Effector memory CD8-positive, alpha-beta T cell (primary cell): ENCODE measurements at places on chromosomes 16 and 17.

GRCh38 chr17:19383681-19384470 lies 3.1 kb downstream of the MFAP4 start:
- H3K27me3 ChIP-seq, result no peaks in the 10 kb centered on the region
- H3K36me3 ChIP-seq, result peaks cover 13% of the 10 kb centered on the region
- peak overlapping the region; percentile 78 for H3K27ac ChIP-seq
- no peak for DNase-seq
- no peak overlapping the region for H3K4me3 ChIP-seq

GRCh38 chr16:11596572-11597226 lies 10.0 kb upstream of the LITAF start:
- H3K27ac ChIP-seq, result peak overlapping the region; percentile 3
- H3K4me1 ChIP-seq, result peaks cover 9% of the 10 kb centered on the region
- DNase-seq, result no peak
- no peaks in the 10 kb centered on the region for H3K36me3 ChIP-seq

- H3K27me3 ChIP-seq, result no peaks in the 10 kb centered on the region
- no peaks in the 10 kb centered on the region for H3K36me3 ChIP-seq
- H3K4me1 ChIP-seq, result peaks cover 6% of the 10 kb centered on the region
- no peak overlapping the region for H3K27ac ChIP-seq
- DNase-seq, result no peak
- H3K4me3 ChIP-seq, result no peak overlapping the region
Observed at GRCh38 chr16:79165506-79165905, 435.0 kb downstream of the MAF start.

DNA sequence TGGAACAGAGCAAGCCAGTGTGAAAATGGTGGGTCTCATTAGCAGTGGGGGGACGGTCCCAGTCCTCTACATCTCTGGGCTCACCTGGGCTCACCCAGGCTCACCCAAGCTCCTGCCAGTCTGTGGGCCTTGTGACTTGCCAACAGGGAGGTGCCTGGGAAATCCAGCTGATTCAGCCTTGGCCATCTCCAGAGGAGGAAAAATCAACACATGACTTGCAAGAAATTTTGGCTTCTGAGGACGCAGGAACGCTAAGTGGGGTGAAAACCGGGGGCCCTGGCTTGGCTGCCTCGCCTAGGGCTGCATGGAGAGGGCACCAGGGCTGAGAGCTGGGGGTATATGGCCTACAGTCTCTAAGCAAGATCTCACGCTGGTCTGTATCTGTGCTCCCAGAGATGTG lies 47.7 kb downstream of the VAC14 start:
- no peak overlapping the region for H3K27ac ChIP-seq
- peaks cover 6% of the 10 kb centered on the region for H3K4me1 ChIP-seq
- peaks cover 6% of the 10 kb centered on the region for H3K36me3 ChIP-seq
- H3K4me3 ChIP-seq, result no peak overlapping the region

GRCh38 chr16:67248401-67249177 lies at the start of gene SLC9A5:
SLC9A5 (plus strand) TSS chr16:67248979; CDS start chr16:67249015, 36 bp downstream.
- peaks cover 19% of the 10 kb centered on the region for H3K27me3 ChIP-seq
- peaks cover 18% of the 10 kb centered on the region for H3K36me3 ChIP-seq
- peak within 1 kb of the TSS; percentile 96 for H3K4me3 ChIP-seq
- peak within 1 kb of the TSS; percentile 96 for H3K27ac ChIP-seq
- DNase-seq, result peak; percentile 15

DNA sequence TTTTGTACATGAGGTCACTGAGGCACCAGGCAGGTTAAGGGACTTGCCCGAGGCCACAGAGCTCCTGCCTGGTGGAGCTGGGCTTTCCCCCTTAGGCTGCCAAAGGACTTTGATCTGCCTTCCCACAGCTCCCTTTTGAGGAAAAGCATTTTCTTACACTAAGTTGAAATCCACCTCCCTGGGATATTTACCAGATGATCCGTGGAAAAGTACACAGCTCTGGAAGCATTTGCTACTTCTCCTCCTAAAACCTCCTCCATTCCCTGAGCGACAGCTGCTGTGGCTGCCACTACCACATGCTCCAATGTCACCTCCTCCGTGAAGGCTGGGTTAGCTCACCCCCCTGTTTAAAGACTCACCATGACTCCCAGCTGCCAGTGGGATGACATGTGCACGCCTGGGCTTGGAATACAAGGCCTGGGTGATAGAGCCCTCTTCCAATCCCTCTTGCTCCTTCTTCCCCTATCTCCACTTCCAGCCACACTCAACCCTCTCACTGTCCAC lies 1.2 kb upstream of the MPRIP start:
- DNase-seq, result no peak
- no peak overlapping the region for H3K27ac ChIP-seq
- peak overlapping the region; percentile 82 for H3K4me3 ChIP-seq
- peaks cover 39% of the 10 kb centered on the region for H3K4me1 ChIP-seq
- no peaks in the 10 kb centered on the region for H3K27me3 ChIP-seq
- H3K36me3 ChIP-seq, result no peaks in the 10 kb centered on the region

DNA sequence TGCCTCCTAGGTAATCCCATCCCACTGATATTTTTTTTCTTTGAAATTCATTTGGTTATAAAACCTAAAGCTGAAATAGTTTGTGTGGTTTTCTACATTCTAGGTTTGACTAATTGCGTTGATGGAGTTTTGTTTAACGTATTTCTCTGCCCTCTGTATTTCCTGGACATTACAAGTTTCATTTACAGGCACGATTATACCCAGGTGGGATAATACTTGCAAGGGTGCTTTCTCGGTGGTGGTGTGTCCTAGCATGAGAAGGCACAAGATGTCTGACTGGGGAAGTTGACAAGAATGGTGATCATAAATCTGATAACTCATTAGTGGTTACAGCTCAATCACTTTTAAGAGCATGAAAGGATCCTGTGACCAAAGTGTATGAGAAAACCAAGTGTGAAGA lies 45.0 kb downstream of the DYNLRB2 start:
- peak; percentile 6 for DNase-seq
- no peaks in the 10 kb centered on the region for H3K36me3 ChIP-seq
- no peak overlapping the region for H3K27ac ChIP-seq
- peaks cover 23% of the 10 kb centered on the region for H3K27me3 ChIP-seq

- no peak overlapping the region for H3K27ac ChIP-seq
- H3K4me1 ChIP-seq, result peaks cover 7% of the 10 kb centered on the region
- DNase-seq, result no peak
- no peak overlapping the region for H3K4me3 ChIP-seq
- peaks cover 52% of the 10 kb centered on the region for H3K36me3 ChIP-seq
- no peaks in the 10 kb centered on the region for H3K27me3 ChIP-seq
Observed at GRCh38 chr17:59733697-59734096, 26.2 kb downstream of the VMP1 start.

GRCh38 chr17:29699283-29699682 lies 76.6 kb upstream of the CORO6 start:
- H3K27me3 ChIP-seq, result no peaks in the 10 kb centered on the region
- DNase-seq, result no peak
- peaks cover 49% of the 10 kb centered on the region for H3K36me3 ChIP-seq
- H3K27ac ChIP-seq, result peak overlapping the region; percentile 83
- H3K4me3 ChIP-seq, result no peak overlapping the region

GRCh38 chr16:83742124-83742899 lies 65.5 kb upstream of the HSBP1 start:
- no peak overlapping the region for H3K4me3 ChIP-seq
- no peaks in the 10 kb centered on the region for H3K4me1 ChIP-seq
- DNase-seq, result no peak
- peaks cover 28% of the 10 kb centered on the region for H3K27me3 ChIP-seq
- H3K36me3 ChIP-seq, result no peaks in the 10 kb centered on the region
- H3K27ac ChIP-seq, result no peak overlapping the region

- H3K27ac ChIP-seq, result no peak overlapping the region
- H3K4me3 ChIP-seq, result no peak overlapping the region
- DNase-seq, result no peak
- peaks cover 6% of the 10 kb centered on the region for H3K36me3 ChIP-seq
- no peaks in the 10 kb centered on the region for H3K27me3 ChIP-seq
Observed at GRCh38 chr16:70396246-70396904, 42.5 kb downstream of the ST3GAL2 start.

GRCh38 chr17:42285346-42286050 lies 2.8 kb upstream of the STAT5A start:
- H3K4me1 ChIP-seq, result peaks cover 37% of the 10 kb centered on the region
- DNase-seq, result no peak
- H3K4me3 ChIP-seq, result peak overlapping the region; percentile 98
